Esophagus muscularis mucosa (tissue), 4 donors: ENCODE measurements at places on chromosomes 3 and 15. TPM values are rescaled to one million over a fixed set of nuclear protein-coding genes. Genes with fewer than 3 reads are reported as not detected.
A peak's percentile ranks its signal among the peaks of the same experiment; 100 is the strongest.

DNA sequence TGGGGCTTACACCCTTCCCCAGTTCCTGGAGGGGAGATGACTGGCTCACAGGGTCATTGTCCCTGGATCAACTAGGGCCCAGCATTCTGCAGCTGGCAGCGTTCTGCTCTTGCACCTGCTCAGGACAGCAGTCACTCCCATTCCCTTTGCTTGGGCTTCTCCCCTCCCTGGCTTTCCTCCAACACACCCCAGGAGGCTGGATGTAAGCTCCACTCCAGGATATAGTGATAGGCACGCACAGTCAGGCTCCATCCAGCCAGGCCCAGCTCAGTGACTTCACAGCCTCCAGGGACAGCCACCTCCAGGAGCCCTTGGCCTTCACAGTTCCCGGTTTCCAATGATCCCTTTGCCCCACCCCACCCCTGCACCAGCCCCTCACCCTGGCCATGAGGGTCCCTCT is 1.9 kb downstream of the SPTBN5 start:
- DNase-seq = no peak

DNA sequence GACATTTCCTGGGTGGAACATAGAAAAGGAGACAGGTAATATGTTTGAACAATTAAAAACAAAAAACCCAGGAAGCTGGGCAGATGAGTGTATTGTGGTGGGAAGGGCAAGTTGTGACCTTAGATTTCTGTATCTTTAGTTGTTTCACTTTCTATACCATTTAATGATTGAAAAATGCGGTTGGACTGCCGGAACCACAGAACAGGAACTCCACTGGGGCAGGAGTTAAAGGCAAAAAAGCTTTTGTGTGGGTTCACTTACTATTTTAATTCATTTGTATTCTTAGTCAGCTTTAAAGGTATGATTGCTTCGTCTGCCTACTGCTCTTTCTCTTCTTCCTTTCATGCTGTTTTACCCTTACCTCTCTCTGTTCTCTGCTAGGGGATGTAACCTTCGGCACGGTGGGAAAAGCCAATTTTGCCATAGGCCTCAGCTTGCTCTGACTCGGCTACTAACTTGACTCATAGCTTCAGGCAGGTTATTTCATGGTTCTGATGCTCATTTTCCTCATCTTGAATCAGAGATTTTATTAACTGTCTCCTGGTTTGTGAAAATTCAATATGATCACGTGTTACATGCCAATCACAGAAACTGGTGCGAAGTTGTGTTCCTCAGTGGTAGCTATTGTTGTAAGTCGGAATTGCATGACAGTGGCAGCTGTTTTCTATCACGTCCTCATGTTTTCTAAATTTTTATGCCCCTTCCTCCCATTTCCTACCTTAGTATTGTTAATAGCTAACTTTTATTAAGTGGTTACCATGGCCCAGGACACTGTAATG is 1.6 kb upstream of the MCTP2 start:
- DNase-seq = no peak

DNA sequence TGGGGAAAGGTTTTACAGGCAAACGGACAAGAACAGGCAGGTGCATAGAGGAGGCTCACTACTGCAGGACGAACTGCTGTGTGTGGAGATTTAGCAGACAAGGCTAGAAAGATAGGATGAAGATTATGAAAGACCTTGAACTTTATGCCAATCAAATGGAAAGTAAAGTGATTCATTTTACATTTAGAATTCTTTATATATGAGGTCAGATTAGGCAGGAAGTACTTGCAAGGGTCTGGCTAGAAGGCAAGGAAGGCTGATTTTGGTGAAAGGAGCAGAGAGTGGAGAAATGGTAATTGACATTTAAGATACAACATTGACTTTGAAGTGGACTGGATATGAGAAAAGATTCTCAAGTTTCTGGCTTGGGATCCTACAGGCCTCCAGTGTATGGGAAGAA is 33.6 kb downstream of the PLSCR4 start:
- DNase-seq = no peak

DNA sequence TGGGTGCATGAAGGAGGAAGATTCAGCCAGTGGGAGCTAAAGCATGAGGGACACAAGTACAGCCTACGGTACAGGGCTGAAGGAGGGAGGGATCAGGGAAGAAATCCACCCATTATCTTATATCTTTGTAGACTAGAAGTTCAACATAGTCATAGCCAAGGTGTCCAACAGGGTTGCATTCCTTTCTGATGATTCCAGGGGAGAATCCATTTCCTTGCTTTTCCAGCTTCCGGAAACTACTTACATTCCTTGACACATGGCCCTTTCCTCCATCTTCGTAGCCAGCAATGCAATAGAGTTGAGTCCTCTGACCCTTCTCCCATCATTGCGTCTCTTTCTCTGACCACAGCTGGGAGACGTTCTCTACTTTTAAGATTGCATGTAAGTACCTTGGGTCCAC is 471.0 kb upstream of the SEMA6D start:
- DNase-seq = no peak

DNA sequence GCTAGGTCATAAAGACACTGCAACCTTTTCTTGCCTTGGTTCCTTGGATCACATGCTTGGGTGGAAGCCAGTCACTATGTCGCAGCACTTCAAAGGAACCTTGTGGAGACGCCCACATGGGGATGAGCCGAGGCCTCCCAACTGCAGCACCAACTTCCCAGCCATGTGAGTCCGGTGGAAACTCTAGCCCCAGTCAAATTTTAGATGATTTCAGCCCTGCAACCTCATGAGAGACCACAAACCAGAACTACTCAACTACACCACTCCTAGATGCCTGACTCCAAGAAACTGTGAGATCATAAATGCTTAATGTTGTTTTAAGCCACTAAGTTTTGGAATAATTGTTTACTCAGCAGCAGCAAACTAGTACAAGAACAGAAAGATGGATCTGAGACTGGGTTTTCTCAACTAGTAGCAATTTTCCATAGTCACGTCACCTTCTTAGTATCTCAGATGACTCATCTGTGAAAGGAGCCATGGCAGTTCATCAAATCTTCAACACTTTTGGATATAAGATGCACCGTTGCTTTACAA is 86.5 kb downstream of the MB21D2 start:
- no peak for DNase-seq

DNA sequence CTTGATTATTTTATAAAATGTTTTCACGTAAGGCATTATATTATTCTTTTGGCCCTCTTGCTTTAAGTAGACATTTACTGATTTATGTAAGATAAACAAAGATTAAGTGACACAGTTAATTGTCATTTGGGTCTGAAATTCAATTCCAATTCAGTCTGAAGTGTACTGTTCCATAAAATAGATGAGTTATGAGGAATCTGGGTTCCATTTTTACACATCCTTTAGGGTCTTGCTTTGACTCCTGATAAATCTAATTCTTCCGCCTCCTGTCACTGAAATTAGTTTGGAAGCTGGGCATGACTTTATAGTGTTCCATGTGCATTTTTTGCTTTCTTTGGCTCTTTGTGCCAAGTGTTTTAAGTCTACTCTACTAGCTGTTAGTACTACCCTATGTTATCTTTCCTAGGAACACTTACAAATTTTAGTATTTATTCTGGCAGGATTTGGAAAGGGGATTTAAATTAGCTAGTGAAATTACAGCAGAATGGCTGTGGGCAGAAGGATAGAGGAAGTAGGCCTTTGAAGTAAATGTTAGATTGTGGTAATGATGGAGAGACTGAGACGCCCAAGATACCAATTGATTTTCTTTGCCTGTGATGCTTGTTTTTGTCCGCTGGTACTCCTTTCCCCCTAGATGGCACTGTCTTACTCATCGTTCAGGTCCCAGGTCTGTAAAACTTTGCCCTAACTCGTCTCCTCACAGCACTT is 14.3 kb downstream of the ARL8B start:
- DNase-seq = no peak

- DNase-seq = no peak
Observed at GRCh38 chr3:180417241-180417640, 184.7 kb upstream of the TTC14 start.

GRCh38 chr3:54784021-54784420 is 143.8 kb downstream of the LRTM1 start:
- no peak for DNase-seq

DNA sequence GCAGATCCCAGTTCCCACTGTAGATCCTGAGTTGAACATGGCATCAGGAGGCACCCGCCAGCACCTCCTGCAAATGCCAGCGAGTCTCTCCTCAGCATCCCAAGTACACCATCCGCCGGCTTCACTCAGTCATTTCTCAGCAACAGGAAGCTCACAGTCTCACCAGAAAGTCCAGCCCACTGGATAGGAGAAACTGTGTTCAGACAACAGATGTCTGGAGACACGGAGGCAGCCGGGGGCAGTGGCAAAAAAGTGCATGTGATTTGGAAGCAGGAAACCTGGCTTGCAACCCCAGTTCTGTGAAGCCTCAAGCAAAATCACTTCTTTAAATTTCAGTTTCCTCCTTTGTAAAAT is 68.7 kb downstream of the SRGAP3 start:
- no peak for DNase-seq

DNA sequence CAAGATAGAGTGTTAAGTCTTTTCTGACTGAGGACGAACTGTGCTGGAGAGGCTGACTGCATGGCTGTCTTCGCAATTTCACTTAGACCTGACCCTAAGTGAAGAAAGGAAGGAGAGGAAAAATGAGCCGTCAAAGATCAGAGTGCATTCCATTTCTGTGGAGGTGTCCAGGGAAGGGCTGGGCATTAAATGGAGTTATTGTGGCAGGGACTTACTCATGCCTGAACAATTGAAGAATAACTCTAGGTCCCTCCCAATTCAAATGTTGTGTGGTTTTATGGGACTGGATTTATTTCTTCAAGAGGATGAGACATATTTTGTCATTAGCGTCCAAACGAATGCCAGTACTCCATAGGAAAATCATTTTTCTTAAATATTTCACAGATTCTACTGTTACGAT is 187.3 kb upstream of the CFAP20DC start:
- DNase-seq = no peak

DNA sequence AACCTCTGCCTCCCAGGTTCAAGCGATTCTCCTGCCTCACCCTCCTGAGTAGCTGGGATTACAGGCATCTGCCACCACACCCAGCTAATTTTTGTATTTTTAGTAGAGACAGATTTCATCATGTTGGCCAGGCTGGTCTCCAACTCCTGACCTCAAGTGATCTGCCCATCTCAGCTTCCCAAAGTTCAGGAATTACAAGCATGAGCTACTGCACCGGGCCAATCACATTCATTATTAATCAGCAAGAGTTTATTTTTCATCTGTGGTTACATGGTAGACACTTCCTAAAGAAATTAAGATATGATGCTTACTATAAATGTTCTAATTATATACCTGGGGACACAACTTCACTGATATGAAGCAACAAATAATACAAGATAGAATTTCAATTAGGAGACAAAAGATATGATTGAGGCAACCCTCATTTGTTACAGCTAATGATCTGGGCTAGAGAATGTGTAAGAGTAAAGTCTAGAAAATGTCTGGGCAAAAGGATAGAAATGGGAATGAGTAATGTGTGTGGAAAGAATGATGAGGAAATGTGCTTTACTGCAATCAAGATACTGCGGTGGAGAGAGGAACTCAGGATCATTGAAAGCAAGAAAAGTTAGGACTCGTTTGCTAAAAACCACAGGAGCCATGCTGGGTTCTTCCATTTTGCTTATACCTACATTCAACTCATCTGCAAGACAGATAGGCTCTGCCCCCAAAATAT is 366.8 kb downstream of the ZIC1 start:
- no peak for DNase-seq

- DNase-seq = no peak
Observed at GRCh38 chr3:16380421-16380820, 115.4 kb downstream of the OXNAD1 start.

- DNase-seq = no peak
Observed at GRCh38 chr3:113287803-113288648, 76.7 kb downstream of the BOC start.

DNA sequence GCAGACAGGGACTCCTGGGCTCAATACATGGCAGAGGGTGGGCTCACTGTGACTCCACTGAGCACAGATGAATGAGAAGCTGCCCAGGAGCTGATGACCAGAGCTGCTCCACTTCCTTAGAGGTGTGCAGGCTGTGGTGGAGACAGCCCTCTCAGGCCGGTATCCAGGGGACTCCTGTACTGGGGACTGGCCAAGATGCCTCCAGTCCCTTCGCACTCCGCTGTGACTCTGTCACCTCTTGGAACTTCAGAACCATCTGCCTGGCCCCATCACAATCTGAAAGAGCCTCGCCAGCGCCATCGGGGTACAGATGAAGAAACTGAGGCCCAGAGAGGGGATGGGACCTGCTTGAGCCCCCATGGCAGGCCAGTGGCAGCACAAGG is 111.2 kb downstream of the ETFA start:
- DNase-seq = no peak

DNA sequence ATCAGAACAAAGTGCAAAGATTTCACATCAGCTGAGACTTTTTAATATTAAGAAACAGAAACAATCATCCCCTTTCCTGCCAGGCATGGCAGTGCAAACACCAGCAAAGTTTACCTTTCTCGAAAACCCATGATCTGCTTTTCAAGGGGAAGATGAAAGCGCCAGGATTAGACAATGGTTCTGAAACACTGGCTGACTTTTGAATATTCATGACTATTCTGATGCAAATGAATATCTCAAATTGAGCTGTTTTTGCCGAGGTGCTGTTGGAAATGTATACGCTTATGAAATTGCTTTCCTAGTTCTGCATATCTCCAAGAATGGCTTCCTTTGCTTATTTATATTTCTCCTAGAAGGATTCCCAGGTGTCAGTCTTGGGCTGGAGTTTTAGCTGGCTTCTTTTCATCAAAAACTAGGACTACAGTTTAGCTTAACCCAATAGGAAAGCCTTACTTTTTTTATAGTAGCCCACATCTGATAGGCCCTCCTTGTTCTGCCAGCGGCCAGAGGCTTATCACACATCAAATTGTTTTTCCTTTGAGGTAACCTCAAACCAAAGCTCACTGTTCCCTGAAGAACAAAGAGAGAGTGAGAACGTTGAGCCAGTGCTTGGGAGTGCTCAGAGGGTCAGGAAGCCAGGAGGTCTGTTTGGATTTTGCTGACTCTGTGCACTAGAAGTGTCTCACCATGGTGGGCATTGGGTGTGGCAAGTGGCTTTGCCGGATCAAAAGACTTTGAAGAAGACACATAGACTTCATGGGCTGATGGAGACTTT is 74.0 kb upstream of the PLCL2 start:
- DNase-seq = peak; percentile 75

Gene PXYLP1
- 9.9 TPM for total RNA-seq

Gene INSYN1
- 26.4 TPM for total RNA-seq

Gene KBTBD12
- 5.0 TPM for total RNA-seq

Gene TMEM212
- not detected for total RNA-seq

Gene A4GNT
- not detected for total RNA-seq

Gene CHRD
- total RNA-seq = 12.3 TPM

Gene ITIH1
- total RNA-seq = not detected

Gene GBE1
- 22.2 TPM for total RNA-seq

Gene SLC22A13
- 0.29 TPM for total RNA-seq

Gene POLQ
- total RNA-seq = 0.13 TPM
